ENCODE measurements at places on chromosomes 2 and 18. TPM values are rescaled to one million over a fixed set of nuclear protein-coding genes. Genes with fewer than 3 reads are reported as not detected.

GRCh38 chr2:239109041-239109927 is 261.4 kb downstream of the TWIST2 start:
- peaks cover 19% of the 10 kb centered on the region for H3K36me3 ChIP-seq
- no peaks in the 10 kb centered on the region for H3K27me3 ChIP-seq
- H3K4me1 ChIP-seq = no peaks in the 10 kb centered on the region
- no peak overlapping the region for H3K4me3 ChIP-seq

- H3K27ac ChIP-seq = no peak overlapping the region
- H3K36me3 ChIP-seq = peaks cover 3% of the 10 kb centered on the region
- peaks cover 6% of the 10 kb centered on the region for H3K4me1 ChIP-seq
Measured at GRCh38 chr18:59892123-59892522, 7.7 kb upstream of the PMAIP1 start.

GRCh38 chr2:1593371-1594122 is 150.8 kb downstream of the PXDN start:
- H3K27me3 ChIP-seq = peaks cover 5% of the 10 kb centered on the region
- DNase-seq = no peak
- no peak overlapping the region for H3K4me3 ChIP-seq
- H3K4me1 ChIP-seq = peaks cover 2% of the 10 kb centered on the region

DNA sequence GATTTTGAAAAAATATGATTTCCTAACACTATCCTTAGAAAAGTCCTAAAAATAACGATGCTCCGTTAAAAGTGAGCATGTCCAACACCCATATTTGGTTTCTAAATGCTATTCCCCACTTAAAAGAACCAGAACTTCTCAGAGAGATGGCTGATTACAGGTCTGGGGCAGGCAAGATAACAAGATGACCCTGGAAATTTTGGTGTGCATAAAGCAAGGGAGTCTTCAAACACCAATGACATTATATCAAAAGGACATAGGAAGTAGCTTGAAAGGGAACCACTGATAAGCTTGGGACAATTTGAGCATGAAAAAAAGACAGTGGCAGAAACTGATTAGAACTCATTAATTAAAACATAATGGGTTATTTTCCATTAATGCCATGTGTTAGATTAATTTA is 17.9 kb downstream of the STK17B start:
- peaks cover 96% of the 10 kb centered on the region for H3K36me3 ChIP-seq
- no peaks in the 10 kb centered on the region for H3K27me3 ChIP-seq
- peaks cover 80% of the 10 kb centered on the region for H3K4me1 ChIP-seq
- DNase-seq = no peak

DNA sequence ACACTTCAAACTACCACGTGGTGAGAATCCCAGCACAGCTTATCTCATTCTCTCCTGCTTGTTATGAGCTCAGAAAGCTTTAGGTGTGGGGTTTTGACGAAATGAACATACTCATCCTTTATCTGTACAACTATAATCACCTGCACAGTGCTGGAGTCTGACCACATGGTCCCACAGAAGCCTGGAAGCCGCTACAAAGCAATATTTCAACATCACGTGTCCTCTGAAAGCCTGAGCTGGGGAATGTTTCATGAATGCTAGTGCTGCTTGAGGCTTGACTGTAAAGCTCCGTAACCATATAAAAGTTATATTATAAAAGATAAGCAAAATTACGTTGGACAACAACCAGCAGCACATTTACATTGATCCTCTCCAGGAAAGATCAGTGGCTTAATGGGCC is 43.9 kb downstream of the PIEZO2 start:
- DNase-seq = no peak
- H3K4me1 ChIP-seq = no peaks in the 10 kb centered on the region
- no peaks in the 10 kb centered on the region for H3K27me3 ChIP-seq
- H3K27ac ChIP-seq = no peak overlapping the region
- H3K4me3 ChIP-seq = no peak overlapping the region

Gene TUBA3D
- total RNA-seq = not detected

Measured in activated T-helper 2 cell treated with anti-CD3 and anti-CD28 coated beads, Interferon-gamma antibody, Interleukin-2, Interleukin-4, amounts not matched to agents 10 μg/mL and 5 μg/mL and 100 μg/mL, durations not matched to agents 14 hours and 24 hours and 36 hours (primary cell).